Activated CD4-positive, alpha-beta T cell treated with anti-CD3 and anti-CD28 coated beads, Interleukin-2, amount 50 U/mL, for 48 hours (primary cell): ENCODE measurements at places on chromosomes 3 and 15.

DNA sequence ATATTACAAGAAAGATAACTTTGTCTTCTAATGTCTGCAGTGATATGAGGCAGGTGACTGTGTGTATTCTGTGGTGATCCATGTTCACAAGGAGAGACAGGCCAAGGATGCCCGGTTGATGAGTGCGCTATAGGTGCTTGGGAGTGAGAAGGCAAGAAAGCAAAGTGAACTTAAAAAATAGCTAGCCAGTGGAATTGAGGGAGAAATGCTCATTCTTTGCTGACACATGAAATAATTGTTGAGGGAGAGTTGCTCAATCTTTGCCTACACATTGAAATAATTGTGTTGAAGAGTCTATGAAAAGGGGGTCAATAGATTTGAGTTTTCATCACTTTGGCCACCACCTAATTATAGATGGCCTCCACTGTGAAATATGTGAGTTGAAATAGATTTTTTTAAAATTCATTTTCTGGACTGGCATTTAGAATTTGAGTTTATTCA lies 156.3 kb downstream of the LPP start:
- no peak for DNase-seq

DNA sequence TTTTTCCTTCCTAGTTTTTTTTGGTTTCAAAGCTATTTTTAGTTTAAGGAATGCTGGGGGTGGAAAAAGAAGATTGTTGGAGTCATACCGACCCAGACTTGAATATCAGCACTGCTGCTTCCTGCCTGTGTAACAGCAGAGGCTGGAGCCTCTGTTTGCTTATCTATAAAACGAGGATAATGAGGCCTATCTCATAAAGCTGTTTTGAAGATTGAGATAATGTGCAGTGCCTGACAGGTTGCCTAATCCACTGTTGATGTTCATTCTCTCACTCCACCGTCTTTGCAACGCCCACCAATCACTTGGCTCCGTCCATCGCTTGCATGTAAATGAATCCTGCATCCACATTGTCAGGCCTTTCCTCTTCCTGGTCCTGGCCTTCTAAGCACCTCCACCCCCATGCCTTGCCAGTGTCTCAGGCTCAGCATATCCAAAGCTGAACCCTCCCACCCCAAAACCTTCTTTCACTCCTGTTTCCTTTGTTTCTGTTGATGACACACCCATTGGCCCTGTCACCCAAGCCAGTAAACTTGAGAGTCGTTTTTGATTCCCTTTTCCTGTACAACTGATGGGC lies 94.9 kb downstream of the MEX3B start:
- no peak for DNase-seq

GRCh38 chr3:34175636-34176176 lies 377.3 kb downstream of the PDCD6IP start:
- no peak for DNase-seq

DNA sequence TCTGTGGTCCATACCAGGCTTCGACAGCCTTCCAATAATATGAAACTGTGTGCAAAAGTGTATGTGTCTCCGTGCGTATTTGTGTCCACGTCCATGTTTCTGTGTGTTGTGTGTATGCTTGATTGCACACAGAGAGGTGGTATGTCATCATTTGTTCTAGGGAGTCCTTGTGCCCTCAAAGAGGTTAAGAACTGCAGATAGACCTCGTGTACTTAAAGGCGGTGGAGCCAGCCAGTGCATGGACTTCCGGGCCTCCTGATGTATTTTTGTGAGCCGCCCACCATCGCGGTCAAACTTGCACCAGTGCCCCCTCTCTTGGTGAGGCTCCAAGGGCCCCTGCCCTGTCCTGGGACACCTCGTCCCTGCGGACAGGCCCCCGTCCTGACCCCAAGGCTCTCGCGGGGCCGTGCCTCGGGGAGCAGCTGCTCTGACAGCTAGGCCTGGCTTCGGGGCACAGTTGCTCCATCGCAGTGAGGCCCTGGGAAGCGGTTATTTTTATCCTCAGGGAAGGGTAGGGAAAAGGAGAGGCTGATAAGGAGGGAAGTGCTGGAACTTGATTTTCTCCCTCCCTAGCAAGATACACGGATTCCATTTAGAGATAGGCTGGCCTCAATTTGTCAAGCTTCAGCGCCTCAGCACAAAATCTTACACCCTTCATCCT lies 1.2 kb upstream of the RYK start:
- DNase-seq: no peak

GRCh38 chr3:39387411-39387975 lies 4.3 kb downstream of the SLC25A38 start:
- DNase-seq: no peak

GRCh38 chr3:112086076-112086854 lies at the start of gene C3orf52:
C3orf52 (plus strand) TSS chr3:112086389; CDS start chr3:112086408, 19 bp downstream.
- peak; percentile 68 for DNase-seq

GRCh38 chr3:195708626-195709481 lies 11.9 kb upstream of the MUC20 start:
- no peak for DNase-seq

DNA sequence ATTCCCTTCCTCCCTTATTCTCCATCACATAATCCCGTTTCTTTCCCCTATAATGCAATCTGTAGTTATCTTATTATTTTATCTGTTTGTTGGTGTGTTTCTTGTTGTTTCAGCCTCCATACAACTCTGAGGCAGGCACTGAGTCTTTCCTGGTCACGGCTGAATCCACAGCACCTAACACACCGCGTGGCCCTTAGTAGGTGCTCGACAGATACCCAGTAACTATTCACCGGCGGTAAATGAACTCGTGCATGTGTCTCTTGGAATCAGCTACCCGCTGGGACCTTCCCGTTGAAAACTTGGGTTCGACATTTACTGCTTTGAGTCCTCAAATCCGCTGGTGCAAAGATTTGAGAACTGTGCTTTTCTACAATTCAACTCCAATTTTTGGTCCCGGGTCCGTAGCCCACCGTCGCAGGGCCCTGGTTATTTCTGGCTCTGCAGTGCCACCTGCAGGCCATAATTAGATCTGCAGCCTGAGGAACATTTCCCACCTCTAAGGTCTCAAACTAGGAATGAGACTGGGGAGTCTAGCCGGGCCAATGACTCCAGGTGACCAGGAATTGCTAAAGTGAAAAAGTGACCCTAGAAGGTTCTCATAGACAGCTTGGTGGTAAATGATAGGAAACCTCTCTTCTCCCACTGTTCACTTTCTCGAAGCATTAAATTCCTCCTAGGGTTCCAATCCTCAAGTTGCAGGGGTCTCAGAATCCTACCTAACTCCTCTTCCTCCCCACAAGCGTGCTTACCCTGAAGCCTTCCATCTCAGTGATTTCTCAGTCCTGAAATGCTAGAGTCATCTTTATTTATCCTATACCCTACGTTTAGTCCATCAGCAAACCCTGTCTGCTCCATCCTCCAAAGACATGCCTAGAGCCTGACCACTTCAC lies 40.0 kb upstream of the TRH start:
- peak; percentile 16 for DNase-seq

GRCh38 chr3:171564748-171565480 lies 104.7 kb upstream of the TNIK start:
- DNase-seq: no peak

- no peak for DNase-seq
Measured at GRCh38 chr3:188232656-188233055, 78.7 kb downstream of the LPP start.

DNA sequence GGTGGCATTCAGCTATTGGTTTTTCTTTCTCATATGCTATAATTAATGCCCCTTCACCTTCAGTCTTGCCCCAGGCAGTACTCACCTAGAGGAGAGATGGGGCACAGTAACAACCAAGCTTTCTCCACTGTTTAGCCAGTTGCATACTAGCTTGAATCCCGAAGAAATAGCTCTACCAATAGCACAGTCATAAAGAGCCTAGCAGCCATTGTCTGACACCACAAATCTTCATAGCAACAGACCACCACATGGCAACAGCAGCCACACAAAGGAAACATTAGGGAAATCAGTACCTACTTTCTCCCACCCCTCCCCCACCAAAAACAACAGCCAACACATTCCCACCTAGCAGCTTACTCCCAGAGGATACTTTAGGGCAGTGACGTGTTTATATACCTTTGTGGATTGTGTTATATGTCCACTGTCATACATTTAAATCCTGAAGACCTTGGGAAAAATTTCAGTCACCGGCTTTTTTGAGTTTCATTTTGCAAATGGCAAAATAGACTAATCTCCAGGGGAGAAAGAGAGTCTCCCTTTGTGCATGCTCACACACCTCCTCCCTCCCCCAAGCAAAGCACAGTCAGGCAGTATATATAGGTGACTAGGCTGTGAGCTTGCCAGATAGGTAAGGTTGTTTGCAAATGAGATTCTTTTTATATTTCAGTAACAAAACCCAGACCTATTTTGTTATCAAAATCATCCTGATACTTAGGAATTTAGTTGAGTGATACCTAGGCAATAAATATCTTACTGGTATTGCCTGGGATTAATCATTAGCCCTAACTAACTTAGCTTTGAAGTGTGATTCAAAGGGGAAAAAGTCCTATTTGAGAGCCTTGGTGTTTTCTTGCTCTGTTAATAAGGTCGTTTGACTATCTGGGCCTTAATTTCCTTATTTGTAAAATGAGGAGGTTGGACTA lies 140.6 kb downstream of the RBPMS2 start:
- peak; percentile 32 for DNase-seq

- no peak for DNase-seq
Measured at GRCh38 chr15:31274496-31275330, 51.9 kb upstream of the KLF13 start.

DNA sequence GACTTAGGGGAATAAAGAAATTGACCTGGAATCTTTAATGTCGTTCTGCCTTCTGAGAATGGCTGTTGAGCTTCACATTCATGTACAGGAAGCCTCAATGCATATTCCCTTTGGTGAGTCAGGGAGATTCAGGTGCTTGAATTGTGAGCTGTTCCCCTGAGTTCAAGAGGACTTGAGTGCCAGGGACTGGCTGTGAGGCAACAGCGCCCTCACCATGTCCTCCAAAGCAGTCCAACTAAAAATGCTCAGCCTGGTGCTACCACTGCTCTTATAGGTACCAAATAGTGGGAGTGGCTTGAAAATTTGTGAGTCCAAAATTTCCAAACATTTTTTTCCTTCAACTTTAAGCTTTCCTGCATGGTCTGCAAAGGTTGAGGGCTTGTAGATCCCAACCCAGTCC lies 54.1 kb downstream of the LEO1 start:
- no peak for DNase-seq

GRCh38 chr15:64904189-64904588 lies 7.5 kb upstream of the ANKDD1A start:
- DNase-seq: no peak

- DNase-seq: no peak
Measured at GRCh38 chr15:83283813-83284558, 478 bp downstream of the BNC1 start.

GRCh38 chr3:129184396-129184657 lies 631 bp upstream of the CNBP start:
- DNase-seq: peak; percentile 46

GRCh38 chr15:62940093-62940754 lies 102.3 kb upstream of the TPM1 start:
- DNase-seq: no peak

GRCh38 chr3:139718415-139718814 lies 40.6 kb upstream of the NMNAT3 start:
- no peak for DNase-seq

DNA sequence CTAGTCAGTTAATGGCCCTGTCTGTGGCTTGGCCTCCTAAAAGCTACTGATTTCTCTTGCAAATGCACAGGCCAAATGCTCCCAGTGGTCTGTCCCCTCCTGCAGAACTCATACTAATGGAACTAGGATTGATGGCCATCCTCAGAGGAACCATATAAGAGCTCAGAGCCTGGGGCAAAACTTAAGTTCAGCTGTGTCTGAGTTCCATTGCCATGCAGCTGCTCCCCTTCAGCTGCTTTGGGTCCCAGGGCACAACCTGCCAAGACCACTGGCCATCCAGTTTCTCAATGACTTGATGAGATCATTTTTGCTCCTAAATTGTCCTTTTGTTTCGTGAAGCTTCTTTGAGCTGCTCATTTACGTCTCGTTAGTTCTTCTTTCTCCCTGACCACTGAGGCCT lies 529.5 kb upstream of the TBL1XR1 start:
- DNase-seq: no peak

GRCh38 chr15:93428807-93429351 lies 339.9 kb upstream of the RGMA start:
- DNase-seq: no peak

GRCh38 chr3:29552051-29552450 lies 271.2 kb downstream of the RBMS3 start:
- DNase-seq: no peak

DNA sequence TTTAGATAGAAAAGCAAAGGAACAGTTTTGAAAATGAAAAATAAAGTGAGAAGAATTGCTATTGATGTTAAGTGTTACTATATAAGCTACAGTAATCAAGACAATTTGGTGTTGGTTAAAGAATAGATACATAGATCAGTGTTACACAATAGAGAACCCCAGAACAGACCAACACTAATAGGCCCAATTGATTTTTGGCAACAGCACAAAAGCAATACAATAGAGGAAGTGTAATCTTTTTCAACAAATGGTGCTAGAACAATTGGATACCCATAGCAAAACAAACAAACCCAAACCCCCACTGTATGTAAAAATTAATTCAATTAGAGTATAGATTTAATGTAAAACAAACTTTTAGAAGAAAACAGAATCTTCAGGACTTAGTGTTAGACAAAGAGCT lies 61.8 kb downstream of the ATP11B start:
- DNase-seq: no peak

- DNase-seq: no peak
Measured at GRCh38 chr15:54619180-54619579, 577.6 kb downstream of the RSL24D1 start.

DNA sequence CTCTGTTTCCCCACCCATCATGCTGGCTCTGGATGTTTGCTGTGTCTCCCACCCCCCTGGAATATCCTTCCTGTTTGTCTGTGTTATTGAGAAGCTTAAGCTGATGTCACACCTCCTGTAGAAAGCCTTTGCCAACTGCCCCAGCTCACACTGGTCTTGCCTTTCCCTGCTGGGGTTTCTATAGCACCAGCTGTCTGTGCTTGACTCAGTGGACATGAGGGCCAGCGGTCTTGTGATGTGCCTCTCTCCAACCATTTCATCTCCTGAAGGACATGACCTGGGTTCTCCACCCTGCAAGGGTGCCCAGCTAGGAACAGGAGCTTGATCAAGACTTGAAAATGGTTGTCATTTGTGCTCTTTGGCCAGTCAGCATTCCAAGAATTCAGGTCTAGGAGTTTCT lies 14.7 kb downstream of the TMEM40 start:
- no peak for DNase-seq
